ENCODE measurements at places on chromosomes 16 and 17. TPM values are rescaled to one million over a fixed set of nuclear protein-coding genes. Genes with fewer than 3 reads are reported as not detected.
A peak's percentile ranks its signal among the peaks of the same experiment; 100 is the strongest.

DNA sequence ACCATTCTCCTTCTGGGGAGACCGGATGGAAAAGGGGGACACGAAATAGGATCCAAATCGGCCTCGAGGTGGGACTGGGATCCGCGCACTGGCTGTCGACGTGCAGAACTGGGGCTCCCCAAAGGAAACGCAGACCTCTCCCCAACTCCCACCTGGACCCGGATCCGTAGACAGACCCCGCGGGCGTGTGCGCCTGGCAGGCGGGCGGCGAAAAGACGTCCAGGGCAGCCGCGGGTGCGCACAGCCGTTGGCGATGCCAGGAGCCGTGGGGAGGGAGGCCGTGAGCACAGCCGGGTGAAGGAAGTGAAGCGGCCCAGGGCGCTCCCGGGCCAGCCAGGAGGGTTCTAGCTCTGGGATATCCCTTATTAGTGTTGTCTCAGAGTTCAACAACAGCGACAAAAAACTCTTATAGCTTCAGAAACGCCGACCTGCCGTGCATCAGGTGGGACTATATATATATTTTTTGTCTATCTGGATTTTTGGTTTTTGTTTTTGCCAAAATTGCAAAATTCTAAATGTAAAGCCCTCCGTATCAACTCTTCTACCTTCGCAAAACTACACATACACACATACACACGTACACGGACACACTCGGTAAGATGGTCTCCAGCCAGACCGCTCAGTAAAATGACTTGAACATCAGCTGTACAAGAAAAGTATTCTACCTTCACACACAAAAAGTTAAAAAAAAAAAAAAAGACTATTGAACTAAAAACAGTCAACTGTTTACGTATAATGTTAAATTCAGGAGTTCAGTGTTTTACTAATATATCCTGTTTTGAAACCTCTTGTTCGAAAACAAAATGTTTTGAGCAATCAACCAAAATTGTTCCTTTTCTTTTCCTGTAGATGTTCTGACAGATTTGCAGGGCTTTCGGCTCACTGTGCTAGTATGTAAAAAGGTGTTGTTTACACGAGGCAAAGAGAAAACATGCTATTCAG, 5.2 kb upstream of the AATF start:
- no peak for ATAC-seq

GRCh38 chr16:72511171-72511570, 339.2 kb upstream of the PMFBP1 start:
- ATAC-seq: no peak

GRCh38 chr17:50076591-50077235, 18.4 kb upstream of the PDK2 start:
- no peak for ATAC-seq

DNA sequence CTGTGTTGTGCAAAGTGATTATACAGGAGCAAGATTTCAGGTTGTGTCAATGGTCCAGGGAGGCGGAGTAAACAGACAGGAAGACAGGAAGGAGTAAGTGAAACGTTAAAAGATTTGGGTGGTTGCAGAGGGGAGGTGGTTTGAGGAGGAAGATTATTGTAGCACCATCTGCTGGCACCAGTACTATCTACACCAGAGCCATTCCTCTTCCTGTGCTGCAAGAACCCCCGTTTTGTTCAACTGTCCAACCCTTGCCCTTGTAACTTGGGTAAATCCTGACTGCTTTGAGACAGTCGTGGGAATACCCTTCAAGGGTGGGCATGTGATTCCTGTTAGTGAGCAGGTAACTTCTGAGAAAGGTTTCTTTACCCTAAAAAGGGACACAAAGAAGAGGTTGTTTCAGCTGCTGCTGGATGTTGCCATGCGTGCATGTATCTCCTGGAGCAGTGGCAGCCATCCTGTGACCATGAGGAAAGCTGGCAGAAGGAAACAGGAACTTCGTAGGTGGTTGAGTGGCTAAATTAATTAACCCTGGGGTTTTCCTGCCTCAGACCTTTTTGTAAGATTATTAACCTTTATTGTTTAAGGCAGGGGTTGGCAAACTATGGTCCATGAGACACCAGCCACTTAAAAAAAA, 124.1 kb downstream of the PRKCA start:
- ATAC-seq: no peak

GRCh38 chr17:79813297-79814126, 16.6 kb upstream of the CBX8 start:
- no peak for ATAC-seq

LRRC45 gene
- 8.4 TPM for total RNA-seq

DNA sequence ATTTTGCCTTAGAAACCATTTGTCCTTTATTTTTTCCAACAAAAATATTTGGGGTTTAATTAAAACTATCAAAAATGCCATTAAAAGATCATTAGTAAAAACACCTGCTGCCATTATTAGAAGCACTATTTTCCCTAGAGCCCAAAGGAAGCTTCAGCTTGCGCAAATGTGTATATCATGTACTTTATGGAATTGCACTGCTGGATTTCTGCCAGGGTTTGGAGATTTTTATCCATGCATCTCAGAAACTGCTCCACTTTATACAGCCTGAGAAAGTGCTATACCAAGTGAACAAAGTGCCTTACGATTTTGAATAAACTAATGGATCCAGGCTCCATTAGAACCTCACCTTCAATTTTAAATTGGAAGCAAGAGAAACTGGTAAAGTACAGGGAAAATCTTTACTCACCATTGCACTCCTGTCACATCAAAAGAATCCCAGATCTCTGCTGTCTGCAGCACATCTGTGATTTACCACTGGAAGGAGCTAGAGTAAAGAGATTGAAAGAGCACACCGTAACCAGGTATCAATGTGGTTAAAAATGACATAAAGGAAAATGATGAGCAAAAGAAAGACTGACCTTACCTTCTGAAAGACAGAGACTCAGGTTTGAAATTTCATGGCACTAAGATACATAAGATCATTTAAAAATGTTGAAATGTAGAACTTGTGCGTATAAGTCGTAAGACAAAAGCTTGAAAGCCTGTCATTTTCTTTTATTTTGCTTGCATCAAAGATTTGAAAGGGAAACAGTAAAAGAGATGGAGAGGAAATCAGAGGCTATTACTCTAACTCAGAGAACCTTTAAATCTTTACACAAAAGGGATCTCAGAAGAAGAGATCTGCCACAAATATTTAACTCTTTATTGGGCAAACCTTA, 678.1 kb upstream of the GOT2 start:
- ATAC-seq: no peak

DNA sequence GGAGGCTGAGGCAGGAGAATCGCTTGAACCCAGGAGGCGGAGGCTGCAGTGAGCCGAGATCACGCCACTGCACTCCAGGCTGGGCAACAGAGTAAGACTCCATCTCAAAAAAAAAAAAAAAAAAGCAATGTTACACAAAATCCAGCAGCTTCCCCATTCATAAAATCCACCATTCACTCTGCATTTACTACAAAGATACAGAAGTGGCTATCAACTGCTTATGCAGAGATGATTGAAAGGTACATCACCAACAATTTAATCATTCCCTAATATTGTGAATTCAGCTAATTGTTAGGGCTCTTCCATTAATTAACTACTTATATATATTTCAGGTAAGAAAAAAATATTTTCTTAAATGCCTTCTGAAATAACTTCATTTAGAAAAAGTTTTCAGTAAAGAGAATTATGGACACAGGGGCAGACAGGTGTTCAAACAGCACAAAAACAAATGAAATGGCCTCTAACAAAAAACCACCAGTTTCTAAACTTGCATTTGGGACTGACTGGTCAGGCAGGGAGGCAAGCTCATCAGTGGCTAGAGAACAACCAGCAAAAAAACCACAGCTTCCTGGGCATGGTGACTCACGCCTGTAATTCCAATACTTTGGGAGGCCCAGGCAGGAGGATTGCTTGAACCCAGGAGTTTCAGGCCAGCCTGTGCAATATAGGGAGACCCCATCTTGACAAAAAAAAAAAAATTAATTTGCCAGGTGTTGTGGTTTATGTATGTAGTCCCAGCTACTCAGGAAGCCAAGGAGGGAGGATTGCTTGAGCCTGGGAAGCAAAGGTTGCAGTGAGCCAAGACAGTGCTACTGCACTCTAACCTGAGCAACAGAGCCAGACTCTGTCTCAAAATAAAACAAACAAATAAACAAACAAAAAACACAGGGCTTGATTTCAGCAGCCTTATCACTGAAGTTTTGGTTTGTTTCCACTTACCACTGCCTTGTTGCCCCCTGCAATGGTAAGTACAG, 26.3 kb downstream of the ERN1 start:
- ATAC-seq: no peak

- ATAC-seq: no peak
Observed at GRCh38 chr17:58358408-58359172, 6.6 kb upstream of the SUPT4H1 start.

GRCh38 chr17:79872762-79873161, 33.5 kb upstream of the CBX4 start:
- no peak for ATAC-seq

GRCh38 chr16:88479793-88480760, 27.0 kb downstream of the ZFPM1 start:
- ATAC-seq: peak; percentile 27

- no peak for ATAC-seq
Observed at GRCh38 chr17:48626245-48627117, at the start of gene HOXB9. TSS of gene HOXB9 (minus strand) at chr17:48626358. CDS start at chr17:48626269, 89 bp downstream.

G6PC1 gene
- total RNA-seq: not detected

GRCh38 chr17:43079641-43080302, 45.4 kb downstream of the BRCA1 start:
- ATAC-seq: no peak

DNA sequence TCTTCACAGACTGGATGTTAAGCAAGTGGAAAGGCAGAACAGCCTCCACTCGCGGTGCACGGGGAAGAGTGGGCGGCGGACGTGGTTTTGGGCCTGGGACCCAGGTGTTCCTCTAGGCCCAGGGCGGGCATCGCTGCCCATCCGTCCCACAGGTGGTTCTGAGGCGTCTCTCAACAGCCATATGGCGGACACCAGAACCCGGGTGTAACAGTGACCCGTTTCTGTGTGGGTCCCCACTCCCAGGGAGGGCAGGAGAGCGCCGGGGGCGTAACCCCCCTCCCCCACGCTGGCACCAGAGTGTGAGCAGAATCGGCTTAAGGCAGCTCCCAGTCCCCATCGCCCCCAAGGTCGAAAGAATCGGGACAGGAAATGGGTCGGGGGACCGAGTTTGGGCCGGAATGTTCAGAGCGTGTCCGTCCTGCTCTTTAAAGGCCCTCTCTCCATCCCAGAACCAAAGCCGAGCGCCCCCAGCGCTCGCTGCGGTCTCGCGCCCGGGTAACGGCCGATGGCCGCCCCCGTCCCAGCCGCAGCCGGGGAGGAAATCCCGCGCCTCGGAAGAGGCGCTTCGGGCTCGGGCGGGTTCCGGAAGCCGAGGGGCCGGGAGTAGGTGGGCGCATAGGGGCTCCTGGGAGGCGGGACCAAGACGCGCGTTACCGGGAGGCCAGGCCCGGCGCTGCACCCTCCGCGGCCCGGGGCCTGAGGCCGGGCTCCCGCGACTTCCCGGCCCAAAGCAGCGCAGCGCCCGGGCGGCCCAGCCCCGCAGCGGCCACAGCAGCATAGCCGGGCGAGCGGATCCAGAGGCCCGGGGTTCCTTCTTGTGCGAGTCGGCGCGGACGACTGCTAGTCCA, at the start of gene TK2:
Gene TK2, minus strand, starts transcription at position 839 of the 848 bp plus-strand sequence. Its CDS starts 61 bp downstream, at position 778.
- ATAC-seq: peak; percentile 46

Data from esophagus mucosa (tissue), 1 donor.